ENCODE measurements at places on chromosomes 12 and 14.

DNA sequence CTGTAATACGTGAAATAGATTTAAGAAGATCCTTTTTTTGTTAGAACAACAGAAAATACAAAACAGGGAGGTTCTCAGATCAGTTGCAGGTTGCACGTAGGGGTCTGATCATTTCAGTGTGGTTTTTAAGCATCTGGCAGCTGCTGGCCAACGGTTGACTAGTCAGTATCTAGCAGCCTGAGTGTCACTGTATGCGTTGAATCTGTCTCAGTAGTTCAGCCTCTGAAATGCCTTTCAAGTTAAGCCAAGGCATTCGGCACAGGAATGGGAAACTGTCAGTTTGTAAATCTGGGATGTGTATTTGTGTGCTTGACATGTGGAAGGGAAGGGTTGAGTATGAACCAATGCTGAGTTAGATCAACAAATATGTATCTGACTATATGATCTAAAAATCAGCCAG is 165.9 kb downstream of the CACNA1C start:
- DNase-seq = no peak

DNA sequence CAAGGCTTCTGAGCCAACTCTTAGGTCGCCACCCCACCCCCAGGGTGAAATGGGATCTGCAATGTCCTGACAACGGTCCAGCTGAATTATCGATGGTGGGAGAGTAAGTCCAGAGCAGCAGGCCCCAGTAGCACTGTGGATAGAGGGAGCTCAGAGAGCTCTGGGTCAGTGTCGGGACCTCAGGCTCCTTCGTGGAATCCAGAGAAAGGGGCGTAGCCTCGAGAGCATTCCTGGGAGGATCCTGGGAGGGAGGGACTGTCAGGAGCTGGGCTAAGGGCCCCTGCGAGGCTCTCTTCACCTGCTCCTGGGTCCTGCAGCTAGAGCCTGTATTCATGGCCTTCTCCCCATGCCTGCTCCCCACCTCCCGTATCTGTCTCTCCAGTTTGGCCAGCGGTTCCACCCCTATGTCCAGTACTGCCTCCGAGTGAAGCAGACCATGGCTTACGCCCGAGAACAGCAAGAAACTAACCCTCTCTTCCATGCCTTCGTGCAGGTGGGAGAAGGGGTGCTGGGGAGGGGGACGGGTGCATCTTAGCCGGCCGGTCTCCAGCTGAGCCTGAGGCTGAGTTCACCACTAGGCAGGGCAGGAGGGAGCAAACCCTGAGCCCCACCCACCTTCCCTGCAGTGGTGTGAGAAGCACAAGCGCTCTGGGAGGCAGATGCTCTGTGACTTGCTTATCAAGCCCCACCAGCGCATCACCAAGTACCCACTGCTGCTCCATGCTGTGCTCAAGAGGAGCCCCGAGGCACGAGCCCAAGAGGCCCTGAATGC is 6.6 kb downstream of the PLEKHG6 start:
- no peak for DNase-seq

GRCh38 chr12:62581288-62582064 is 114.8 kb downstream of the MON2 start:
- DNase-seq = no peak

DNA sequence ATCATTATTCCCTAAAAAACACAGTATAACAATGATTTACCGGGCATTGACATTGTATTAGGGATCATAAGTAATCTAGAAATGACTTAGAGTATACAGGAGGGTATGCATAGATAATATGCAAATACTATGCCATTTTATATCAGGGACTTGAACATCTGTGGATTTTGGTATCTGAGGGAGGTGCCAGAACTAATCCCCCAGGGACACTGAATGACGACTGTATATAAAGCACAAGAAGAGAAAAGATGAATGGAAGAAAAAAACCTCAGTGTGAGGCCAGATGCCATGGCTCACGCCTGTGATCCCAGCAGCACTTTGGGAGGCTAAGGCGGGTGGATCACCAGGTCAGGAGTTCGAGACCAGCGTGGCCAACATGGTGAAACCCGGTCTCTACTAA is 25.5 kb upstream of the COX6A1 start:
- DNase-seq = no peak

GRCh38 chr14:22303589-22304195 is 285.3 kb downstream of the DAD1 start:
- DNase-seq = no peak

DNA sequence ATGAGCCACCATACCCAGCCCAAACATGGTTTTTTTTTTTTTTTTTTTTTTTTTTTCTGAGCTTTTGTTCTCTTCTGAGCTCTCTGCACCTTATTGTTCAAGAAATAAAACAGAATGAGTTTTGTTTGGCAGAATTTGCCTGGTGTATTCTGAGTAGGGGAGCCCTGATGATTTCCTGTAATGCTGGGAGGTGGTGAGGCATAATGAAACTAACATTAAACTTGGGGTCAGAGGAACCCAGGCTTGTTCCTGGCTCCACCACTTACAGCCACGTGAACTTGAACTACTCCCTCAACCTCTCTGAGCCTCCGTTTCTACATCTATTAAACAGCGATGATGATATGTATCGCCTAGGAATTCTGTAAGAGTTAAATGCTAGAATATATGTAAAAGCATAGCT is 276.3 kb upstream of the CRY1 start:
- DNase-seq = no peak

- DNase-seq = no peak
Observed at GRCh38 chr12:127642208-127642607, 624.8 kb upstream of the TMEM132C start.

- no peak for DNase-seq
Observed at GRCh38 chr12:117034249-117034648, 65.0 kb downstream of the TESC start.

- DNase-seq = no peak
Observed at GRCh38 chr12:4134448-4135263, 138.9 kb upstream of the CCND2 start.

DNA sequence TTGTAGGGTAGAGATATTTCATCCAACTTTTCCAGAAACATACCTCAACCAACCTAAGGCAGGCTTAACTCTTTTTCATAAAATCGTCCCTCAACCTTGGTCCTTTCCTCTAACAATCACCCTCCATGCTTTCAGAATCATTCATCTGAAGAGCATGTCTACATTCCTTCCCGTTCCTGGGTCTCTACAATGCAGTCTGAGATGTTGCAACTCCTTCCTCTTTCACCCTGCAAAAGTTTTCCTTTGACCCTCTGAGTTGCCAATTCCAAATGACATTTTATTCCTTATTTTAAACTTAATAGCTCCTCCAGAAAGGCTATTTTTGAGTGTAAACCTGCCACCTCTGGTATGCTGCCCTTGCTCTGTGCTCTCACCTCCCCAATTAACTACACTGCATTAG is 16.7 kb downstream of the SLC7A7 start:
- DNase-seq = no peak

DNA sequence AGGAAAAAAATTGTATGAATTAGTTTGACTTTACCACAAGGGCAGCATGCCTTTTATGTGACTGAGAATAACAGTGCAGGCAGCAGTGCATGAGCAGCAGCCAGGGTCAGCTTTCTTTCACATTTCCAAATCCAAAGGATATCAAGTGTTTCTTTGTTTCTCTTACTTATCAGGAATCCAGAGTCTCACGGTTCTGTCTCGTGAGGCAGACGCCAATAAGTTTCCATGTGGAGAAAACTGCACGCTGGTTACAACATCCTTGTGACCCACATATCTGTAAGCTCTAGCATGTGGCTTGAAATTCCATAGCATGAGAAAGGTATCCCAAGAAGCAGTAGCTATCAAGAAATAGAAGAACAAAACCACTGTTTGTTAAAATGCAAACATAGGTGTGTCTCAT is 27.6 kb downstream of the GALNT4 start:
- no peak for DNase-seq

DNA sequence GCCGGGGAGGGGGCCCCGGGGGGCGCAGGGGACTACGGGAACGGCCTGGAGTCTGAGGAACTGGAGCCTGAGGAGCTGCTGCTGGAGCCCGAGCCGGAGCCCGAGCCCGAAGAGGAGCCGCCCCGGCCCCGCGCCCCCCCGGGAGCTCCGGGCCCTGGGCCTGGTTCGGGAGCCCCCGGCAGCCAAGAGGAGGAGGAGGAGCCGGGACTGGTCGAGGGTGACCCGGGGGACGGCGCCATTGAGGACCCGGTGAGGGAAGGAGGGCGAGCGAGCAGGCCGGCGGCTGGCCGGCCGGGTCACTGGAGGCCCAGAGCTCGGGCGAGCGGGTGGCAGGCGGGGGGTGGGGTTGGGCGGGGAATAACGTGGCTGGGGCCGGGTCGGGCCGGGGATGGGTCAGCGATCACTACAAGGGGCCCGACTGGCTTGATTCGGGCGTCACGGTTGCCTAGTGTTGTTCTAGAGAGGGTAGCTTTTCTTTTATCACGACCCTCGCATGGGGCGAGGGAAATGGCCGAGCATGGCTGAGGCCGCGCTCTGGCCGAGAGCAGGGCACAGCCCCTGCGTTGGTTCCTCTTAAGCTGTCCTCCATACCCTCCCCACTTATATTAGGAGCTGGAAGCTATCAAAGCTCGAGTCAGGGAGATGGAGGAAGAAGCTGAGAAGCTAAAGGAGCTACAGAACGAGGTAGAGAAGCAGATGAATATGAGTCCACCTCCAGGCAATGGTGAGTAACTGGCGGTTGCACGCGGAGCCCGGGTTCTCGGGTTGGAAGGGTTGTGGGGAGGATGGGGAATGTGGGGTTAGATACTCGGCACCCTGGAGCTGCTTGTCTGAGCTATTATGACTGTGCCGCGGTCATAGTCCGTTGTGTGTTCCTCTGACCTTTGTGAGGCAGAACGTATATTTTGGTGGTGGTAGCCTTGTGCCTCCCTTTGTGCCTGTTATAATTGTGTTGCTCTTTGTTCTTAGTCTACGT is 603 bp downstream of the PABPN1 start:
- no peak for DNase-seq

DNA sequence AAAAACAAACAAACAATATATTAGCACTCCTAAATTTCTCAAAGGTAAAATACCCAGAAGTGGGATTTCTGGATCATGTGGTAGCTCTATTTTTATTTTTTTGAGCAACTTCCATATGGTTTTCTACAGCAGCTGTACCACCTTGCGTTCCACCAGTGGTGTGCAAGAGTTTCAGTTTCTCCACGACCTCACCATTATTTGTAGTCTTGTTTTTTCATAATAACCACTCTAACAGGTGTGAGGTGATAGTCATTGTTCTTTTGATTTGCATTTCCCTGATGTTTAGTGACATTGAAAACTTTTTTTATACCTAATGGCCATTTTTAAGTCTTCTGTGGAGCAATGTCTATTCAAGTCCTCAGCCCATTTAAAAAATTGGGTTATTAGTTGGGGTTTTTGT is 127.3 kb upstream of the SLC38A2 start:
- no peak for DNase-seq

DNA sequence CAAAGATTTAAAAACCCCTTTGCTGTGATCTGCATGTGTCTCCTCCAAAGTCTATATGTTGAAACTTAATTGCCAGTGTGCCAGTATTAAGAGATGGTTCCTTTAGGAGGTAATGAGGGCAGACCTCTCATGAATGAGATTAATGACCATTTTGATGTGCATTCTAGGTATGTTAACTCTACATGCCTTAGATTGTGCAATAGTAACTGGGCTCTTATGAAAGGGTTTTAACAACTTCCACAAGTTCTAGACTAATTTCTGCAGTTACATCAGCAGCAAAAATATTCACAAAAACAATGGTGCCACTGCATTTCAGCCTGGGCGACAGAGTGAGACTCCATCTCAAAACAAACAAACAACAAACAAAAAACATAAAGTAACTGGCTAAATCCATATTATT is 3.8 kb upstream of the TAS2R10 start:
- no peak for DNase-seq

GRCh38 chr12:26278266-26278665 is 82.9 kb downstream of the SSPN start:
- no peak for DNase-seq

DNA sequence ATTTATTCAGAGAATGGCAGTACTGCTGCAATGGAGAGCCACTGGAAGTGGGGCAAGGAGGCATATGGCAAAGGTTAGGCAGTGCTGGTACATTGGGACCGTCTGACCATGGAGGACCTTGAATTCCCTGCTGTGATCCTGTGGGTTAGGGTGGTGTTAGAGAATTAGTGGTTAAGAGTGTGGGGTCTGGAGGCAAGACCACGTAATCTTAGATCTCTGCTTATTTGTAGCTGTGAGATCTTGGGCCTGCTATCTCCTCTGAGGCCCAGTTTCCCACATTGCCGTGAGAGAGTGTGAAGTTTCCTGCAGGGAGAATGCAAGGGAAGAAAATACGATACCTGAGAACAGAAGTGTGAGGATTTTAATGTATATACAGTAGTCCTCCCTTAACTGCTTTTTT is 147.7 kb downstream of the ERC1 start:
- DNase-seq = no peak

GRCh38 chr14:36509069-36509917 is 10.7 kb downstream of the NKX2-1 start:
- DNase-seq = no peak

DNA sequence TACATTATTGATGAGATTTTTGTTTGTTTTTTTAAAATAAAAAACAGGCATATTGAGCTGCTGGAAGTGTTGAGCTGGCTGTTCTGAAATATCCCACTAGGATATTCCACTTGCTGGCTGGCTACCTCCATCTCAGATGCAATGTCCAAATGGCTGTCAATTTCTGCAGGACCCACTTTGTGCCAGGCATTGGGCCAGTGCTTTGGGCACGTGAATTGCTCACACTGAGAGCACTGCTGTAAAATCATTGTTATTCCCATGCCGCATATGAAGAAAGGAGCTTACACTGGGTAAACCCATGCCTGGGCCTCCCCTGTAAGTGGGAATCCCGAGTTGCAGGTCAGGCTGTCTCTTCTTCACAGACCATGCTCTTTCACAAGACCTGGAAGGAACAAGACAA is 56.7 kb downstream of the RGS6 start:
- DNase-seq = no peak
